Fibroblast of the aortic adventitia (primary cell): ENCODE measurements at places on chromosomes 16 and 17.

- DNase-seq, result no peak
Observed at GRCh38 chr17:44256671-44257070, 11.3 kb downstream of the SLC4A1 start.

GRCh38 chr17:29085223-29085622, 42.3 kb downstream of the PIPOX start:
- DNase-seq, result no peak

DNA sequence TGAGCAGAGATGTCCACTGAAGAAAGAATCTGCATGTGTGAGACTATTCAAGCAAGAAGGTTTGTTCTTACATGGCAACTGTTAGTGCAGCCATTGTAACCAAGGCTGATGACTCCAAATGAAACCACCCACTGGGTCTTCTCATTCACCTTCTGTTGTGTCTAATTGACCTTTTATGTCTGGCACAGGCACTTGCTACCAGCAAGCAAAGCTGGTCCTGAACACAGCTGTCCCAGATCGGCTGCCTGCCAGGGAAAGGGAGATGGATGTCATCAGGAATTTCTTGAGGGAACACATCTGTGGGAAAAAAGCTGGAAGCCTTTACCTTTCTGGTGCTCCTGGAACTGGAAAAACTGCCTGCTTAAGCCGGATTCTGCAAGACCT, 3.6 kb downstream of the CDC6 start:
- no peak for DNase-seq

GRCh38 chr17:19647697-19648474, 665 bp upstream of the ALDH3A2 start:
- DNase-seq, result peak; percentile 73

DNA sequence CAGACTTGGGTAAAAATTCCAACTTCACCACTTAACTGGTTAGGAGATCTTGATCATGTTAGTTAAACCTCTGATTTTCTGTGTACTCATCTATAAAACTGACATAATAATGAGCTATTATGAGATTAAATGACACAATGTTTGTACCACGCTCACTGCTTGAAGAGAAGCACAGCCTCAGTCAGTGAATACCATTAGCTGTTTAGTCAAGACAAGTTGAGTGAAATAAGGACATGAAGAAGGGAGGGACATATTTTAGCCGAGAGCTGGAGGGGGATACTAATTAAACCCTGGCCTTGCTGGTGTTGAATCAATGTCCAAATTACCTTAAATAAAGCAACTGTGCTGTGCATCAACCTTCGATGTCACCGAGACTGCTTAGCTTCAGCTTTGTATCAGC, 105.1 kb upstream of the TOX3 start:
- DNase-seq, result no peak

GRCh38 chr16:23595951-23596720, at the start of gene NDUFAB1:
TSS of gene NDUFAB1 (minus strand) at chr16:23596316. CDS start at chr16:23596290, 26 bp downstream.
- DNase-seq, result peak; percentile 75

DNA sequence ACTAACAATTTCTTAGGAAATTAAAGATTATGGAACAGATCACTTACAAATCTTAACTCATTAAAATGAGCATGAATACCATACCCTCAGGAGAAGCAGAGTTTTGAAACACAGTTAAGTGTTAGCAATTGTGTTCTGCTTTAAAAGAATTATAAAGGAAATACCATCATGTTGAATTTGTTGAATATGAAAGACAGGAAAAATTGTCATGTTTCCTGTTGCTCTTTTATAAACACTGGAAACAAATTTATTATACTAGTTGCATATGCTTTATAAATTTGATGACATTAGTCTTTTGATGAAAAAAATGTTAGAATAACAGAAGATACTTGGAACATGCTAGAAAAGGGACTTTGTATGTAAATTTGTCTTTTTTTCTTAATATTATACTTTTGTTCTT, 59.7 kb downstream of the VMP1 start:
- DNase-seq, result no peak

- no peak for DNase-seq
Observed at GRCh38 chr17:32298721-32299579, 33.3 kb downstream of the RHBDL3 start.

GRCh38 chr17:67518876-67519275, 141.8 kb downstream of the PITPNC1 start:
- DNase-seq, result peak; percentile 23

- peak; percentile 55 for DNase-seq
Observed at GRCh38 chr16:84883301-84883700, 63.5 kb downstream of the CRISPLD2 start.

- no peak for DNase-seq
Observed at GRCh38 chr16:715477-716199, 720 bp downstream of the METRN start.

DNA sequence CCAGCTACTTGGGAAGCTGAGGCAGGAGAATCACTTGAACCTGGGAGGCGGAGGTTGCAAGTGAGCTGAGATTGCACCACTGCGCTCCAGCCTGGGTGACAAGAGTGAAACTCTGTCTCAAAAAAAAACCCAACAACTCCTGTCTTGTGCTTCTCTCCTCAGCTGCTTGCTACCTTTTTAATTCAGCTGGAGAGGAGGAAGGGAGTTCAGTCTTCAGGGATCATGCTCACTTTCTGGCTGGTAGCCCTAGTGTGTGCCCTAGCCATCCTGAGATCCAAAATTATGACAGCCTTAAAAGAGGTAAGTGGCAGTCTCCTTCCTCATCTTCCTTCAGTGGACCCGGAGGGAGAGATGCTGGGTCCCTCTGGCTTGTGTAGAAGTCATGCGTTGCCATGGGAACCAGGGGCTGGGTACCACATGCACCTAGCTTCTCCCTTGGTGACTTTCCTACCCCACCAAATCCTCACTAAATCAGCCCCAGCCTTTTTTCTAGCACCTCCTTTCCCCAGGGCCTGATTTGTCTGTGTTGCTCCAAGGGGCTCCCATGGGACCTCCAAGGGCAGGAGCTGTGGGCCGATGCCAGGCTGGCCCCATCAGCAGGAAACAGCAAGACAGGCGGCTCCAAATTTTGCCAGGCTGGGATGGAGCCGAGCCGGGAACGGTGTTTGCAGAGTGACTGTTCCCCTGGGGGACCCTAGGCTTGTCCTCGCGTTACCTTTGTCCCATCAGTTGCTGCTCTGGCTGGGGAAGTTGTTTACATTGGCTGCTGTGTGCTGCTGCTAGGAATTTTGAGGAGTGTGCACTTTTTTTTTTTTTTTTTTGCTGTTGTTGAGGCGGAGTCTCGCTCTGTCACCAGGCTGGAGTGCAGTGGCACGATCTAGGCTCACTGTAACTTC, 65.2 kb downstream of the ABCC1 start:
- peak; percentile 66 for DNase-seq

GRCh38 chr17:50425682-50426471, at the start of gene ACSF2:
TSS of gene ACSF2 (plus strand) at chr17:50426218. CDS start at chr17:50426262, 44 bp downstream.
- peak; percentile 32 for DNase-seq

GRCh38 chr17:32570081-32570396, 83.2 kb downstream of the CDK5R1 start:
- DNase-seq, result no peak

GRCh38 chr16:16151315-16151714, 72.0 kb downstream of the ABCC6 start:
- DNase-seq, result no peak

DNA sequence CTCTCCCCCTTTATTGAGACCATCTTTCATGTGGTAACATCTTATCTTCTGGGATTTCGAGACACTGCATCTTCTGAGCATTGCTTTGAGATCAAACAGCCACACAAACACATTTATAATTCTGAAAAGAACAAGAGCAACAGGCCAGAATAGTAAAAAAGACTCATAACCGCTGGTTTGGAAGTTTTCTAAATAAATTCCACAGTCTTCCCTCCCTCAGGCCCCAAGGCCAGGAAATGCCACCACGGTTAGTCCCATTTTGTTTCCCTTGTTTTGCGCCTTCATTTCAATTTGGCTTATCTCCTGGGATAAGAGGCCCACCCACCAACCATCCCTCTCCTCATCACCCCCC, 25.3 kb downstream of the LITAF start:
- DNase-seq, result no peak

- DNase-seq, result no peak
Observed at GRCh38 chr17:22337467-22337866, 645.1 kb downstream of the KCNJ18 start.
